ENCODE measurements at places on chromosomes 13 and 19.

GRCh38 chr13:44842158-44842557 is 147.1 kb downstream of the NUFIP1 start:
- DNase-seq = no peak

DNA sequence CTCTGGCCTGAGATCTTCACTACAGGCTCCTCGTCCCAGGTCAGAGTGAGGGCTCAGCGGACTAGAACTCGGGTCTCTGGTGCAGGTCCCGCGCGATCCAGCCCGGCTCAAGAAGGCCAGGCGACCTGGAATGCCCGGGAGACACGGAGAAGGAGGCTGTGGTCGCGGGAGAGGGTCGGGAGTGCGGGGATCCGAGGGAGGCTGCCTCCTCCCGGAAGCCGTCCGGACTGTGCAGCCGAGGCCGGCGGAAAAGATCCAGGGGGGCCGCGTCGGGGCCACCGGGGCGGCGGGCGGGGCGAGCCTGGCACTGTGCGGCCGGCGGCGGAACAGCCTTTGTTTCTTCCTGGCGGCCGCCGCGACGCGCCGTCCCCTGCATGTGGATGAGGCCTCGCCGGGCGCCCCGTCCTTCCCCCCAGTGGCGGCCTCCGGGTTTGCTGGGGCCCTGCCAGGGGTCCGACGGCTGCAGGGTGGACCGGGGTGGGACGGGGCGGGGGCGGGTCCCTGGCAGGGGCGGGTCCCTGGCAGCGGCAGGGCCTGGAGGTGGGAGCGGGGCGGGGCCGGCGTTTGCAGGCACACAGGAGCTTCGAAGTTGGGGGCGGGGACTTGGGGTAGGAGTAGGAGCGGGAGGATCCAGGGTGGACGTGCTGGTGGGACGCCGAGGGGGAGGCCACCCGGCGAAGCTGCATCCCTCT is 1.0 kb upstream of the SLC7A10 start:
- DNase-seq = peak; percentile 88

GRCh38 chr13:91948736-91949135 is 550.3 kb downstream of the GPC5 start:
- no peak for DNase-seq

- no peak for DNase-seq
Measured at GRCh38 chr19:1037621-1038064, 2.3 kb upstream of the ABCA7 start.

DNA sequence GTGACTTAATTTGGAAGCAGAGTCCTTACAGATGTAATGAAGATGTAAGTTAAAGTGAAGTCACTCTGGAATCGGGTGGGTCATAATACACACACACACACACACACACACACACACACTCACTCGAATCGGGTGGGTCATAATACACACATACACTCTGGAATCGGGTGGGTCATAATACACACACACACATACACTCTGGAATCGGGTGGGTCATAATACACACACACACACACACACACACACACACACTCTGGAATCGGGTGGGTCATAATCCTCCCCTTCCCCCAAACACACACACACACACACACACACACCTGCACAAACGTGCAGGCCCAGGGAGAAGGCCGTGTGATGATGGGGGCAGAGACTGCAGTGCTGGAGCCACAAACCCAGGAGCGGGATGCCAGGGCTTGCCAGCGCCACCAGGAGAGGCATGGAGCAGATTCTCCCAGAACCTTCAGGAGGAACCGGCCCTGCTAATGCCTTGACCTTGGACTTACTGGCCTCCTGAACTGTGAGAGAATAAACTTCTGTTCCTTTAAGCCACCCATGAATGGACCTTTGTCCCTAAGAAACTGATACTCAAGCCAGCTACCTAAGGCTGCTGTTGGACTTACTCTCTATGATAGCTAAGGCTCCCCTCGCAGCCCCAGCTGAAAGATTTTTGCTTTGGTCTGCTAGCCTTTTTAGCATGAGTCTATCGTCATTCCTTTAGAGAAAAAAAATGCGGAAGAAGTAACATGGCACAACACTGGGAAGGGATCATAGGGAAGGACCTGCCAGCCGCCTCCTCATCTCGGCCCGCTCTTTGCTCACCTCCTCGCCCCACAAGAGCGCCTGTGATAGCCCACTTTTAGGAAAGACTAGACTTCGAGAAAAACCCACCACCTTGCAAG is 136.2 kb upstream of the RNF113B start:
- DNase-seq = peak; percentile 78

DNA sequence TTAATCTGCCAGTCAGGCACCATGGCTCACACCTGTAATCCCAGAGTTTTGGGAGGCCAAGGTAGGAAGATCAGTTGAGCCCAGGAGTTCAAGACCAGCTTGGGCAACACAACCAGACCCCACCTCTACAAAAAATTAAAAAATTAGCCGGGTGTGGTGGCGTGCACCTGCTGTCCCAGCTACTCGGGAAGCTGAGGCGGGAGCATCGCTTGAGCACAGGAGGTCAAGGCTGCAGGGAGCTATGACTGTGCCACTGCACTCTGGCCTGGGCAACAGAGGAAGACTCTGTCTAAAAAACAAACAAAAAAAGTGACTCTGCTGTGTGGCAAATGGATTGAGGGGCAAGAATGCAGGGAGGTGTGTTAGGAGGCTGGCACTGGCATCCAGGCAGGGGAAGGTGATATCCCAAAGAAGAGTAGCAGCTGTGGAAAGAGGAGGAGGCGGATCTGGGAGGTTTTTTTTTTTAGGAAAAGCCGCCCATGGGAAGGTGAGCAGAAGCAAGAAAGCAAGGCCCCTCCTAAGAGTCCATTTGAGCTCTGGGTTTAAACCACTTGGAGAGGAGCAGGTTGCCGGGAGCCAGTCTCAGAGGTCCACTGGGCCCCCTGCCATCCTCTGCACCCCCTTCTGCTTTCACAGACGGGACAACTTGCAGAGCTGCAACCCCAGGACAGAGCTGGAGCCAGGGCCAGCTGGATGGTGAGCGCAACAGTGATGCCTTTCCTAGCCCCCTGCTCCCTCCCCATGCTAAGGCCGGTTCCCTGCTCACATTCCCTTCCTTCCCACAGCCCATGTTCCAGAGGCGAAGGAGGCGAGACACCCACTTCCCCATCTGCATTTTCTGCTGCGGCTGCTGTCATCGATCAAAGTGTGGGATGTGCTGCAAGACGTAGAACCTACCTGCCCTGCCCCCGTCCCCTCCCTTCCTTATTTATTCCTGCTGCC is 2.1 kb downstream of the HAMP start:
- DNase-seq = no peak

DNA sequence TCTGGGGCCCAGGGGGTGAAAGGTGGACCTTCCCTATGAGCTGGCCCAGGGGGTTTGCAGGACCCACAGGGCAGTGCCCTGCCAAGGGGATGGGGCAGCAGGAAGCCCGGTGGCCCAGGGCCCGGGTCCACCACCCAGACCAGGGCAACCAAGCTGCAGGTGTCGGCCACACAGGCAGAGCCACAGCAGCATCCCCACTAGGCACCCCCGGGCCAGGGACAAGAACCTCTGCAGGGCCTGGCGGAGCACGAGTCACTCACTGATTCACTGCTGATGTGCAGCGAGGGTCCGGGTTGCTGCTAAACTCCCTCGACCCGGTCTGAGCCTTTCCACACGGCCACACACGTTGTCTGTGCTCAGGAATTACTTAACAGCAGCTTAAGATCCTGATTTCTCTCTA is 8.8 kb downstream of the FZR1 start:
- no peak for DNase-seq

GRCh38 chr13:29540334-29540733 is 55.2 kb downstream of the SLC7A1 start:
- no peak for DNase-seq

DNA sequence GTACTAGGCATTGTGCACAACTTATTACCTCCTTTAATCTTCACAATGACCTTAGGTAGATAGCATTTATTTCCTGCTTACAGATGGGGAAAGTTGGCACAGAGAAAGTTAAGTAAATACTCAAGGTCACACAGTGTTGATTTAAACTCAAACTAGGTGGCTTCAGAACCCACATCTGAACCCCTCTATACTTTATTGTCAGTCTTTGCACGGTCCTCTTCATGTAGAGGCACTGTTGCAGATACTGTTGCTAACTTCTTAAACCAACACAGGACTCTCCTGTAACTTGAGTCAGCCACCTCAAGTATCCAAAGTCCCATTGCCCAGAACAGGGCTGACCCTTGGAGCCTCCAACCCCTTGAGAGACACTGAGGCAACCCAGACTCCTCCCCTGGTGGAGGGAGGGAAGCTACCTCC is 48.8 kb downstream of the FRY start:
- peak; percentile 68 for DNase-seq

DNA sequence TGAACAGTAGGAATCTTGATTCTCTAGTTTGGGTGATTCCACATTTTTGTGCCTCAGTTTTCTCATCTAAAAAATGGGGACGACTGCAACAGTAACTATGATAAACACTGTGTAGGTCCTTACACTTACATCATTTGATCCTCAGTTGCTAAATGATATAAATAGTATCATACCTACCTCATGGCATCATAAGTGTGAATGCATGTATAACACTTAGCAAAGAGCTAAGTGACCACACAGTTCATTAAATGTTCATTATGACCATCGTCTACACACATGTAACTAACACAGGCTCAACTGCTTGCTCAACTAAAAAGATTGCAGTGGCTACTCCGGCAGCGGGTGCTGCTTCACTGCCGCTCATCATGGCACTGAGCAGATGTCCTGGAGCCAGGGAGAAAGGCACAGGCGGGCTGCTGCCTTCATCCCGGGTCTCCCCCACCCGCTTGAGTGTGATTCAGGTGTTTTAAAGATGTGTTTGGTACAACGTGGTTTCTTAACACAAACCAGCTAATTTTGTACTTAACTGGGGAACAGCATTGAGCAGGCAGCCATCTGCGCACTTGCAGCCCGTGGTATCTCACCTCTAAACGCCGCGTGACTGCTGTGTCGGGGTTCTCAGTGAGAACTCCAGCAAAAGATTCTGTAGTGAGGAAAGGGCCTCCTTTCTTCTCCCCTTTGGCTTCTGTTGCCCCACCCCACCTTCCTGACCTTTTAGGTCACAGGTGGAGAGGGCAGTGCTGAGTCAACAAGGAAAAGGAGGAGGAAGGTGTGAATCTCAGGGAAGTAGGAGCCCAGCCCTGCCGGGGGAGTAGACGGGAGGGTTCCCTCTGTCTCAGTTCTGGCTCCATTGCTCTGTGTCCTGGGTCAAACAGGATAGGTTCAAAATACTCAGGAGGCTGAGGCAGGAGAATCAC is 11.7 kb upstream of the ACTN4 start:
- DNase-seq = no peak

- DNase-seq = no peak
Measured at GRCh38 chr19:8146877-8147581, 2.4 kb downstream of the FBN3 start.

DNA sequence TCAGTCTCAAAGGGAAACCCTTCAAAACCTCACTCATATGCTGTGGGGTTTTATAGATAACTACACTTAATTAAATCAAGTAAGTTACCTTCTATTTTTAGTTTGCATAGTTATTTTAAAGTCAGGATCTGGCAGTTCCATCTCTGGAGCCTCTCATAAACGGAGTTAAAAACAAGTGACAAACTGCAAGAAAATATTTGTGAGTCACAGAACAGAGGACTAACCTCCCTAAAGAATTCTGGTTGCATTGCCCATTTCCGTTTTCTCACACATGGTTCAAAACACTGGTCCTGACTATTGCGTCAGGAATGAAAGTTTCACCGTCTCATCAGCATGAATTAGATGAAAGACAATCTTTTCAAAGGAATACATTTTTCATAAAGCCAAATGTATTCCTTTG is 10.6 kb downstream of the RXFP2 start:
- no peak for DNase-seq

GRCh38 chr13:91776611-91777193 is 378.3 kb downstream of the GPC5 start:
- peak; percentile 5 for DNase-seq

- no peak for DNase-seq
Measured at GRCh38 chr13:75467040-75467728, 14.8 kb downstream of the TBC1D4 start.

GRCh38 chr13:101535192-101535746 is 82.8 kb downstream of the ITGBL1 start:
- no peak for DNase-seq

DNA sequence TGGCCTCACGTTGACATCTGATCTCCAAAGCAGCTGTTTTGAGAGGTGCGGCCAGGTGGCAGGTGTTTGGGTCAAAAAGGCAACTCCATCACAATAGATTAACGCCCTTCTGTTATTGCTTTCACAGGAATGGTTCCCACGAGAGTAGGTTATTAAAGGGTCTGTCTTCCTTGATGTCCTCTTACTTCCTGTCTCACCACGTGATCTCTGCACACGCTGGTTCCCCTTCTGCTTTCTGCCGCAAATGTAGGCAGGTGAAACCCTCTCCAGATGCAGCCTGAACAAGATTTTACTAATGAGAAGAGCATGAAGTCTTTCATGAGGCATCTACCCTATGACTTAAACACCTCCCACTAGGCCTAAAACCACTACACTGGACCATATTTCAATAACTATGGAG is 22.8 kb upstream of the ZNF564 start:
- no peak for DNase-seq

DNA sequence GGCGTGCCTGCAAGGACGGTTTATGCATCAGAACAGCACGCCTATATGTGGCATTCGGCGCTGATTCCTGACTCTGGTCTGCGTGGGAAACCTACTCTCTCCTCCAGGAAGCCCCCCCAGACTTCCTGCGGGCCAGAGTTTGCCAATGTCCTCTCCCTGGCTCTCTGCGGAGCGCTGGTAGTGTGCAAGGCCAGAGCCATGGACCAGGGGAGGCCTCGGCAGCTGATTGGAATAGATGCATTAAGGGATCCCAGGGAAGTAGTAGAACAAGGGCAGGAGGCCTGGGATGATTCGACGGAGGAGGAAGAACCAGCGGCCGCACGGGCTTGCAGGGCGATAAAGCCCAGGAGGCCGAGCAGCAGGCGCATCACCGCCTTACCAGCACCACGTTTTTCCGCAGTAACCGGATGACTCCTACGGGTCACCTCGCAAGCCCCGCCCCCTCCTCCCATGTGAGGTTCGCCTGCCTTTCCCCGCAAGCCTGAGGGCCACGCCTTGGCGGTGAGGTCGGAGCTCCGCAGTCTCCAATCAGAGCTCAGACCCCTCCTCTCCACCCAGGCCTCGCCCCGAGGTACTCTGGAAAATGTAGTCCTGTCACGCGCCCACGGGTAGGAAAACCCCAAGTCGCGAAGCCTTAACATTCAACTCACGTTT is 5.0 kb downstream of the CLEC11A start:
- peak; percentile 59 for DNase-seq

GRCh38 chr19:40622773-40623075 is 21.6 kb downstream of the LTBP4 start:
- DNase-seq = no peak

GRCh38 chr13:73336773-73337172 is 278.0 kb downstream of the KLF5 start:
- no peak for DNase-seq

- DNase-seq = no peak
Measured at GRCh38 chr19:35165200-35166058, 10.9 kb downstream of the FXYD5 start.

DNA sequence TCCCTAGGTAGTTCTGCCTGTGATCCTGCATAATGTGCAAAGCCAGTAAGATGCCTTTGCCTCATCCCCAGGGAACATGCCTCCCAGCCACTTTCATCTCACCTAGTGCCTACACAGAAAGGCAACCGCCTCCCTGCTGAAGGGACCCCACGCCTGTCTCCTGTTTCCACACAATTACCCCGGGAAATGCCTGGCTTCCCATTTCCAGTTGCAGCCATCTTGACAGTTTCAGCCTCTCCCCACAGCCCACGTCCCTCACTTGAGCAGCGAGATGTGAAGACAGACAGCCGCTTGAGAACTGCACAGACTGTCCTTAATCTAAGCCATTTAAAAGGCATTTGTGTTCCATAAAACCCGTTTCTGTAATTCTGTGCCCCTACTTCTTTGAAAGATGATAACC is 4.7 kb upstream of the UQCRFS1 start:
- no peak for DNase-seq
